Stimulated activated naive CD4-positive, alpha-beta T cell (primary cell): ENCODE measurements at places on chromosomes 16 and 17.

DNA sequence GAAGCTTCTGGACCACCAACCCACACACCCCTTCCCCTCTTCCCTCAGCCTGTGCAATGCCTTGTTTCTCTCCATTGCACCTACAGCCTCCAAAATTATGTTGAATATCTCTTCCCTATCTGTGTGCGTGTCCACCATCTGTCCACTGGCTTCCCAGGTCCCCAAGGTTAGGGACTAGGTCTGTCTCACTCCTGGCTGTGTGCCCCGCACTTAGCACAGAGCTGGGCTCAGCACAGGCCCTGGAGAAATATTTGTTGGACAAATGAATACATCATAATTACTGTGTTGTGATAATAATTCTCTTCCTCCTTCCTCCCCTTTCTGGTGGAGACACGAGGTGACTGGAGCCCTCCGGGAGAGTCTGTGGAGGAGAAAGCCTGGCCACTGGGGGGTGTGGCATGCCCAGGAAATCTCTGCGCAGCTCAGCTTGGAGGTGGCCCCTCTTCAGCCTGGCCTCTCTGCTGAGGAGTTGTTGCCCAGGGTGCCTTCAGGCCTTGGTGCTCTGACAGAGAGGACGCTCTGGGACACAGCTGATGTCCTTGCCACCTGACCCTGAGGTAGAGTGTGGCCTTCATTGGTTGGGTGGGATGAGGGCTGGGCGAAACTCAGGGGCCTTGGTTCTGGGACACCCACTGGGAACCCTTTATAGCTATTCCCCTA is 3.3 kb upstream of the BRD7 start:
- DNase-seq = no peak

GRCh38 chr16:83813823-83814658 is 6.3 kb downstream of the HSBP1 start:
- DNase-seq = no peak

GRCh38 chr16:70258065-70258464 is 6.3 kb upstream of the EXOSC6 start:
- DNase-seq = no peak

- DNase-seq = no peak
Measured at GRCh38 chr17:59506894-59507726, 58.3 kb upstream of the DHX40 start.

- DNase-seq = no peak
Measured at GRCh38 chr16:4290236-4290830, 17.5 kb upstream of the TFAP4 start.

DNA sequence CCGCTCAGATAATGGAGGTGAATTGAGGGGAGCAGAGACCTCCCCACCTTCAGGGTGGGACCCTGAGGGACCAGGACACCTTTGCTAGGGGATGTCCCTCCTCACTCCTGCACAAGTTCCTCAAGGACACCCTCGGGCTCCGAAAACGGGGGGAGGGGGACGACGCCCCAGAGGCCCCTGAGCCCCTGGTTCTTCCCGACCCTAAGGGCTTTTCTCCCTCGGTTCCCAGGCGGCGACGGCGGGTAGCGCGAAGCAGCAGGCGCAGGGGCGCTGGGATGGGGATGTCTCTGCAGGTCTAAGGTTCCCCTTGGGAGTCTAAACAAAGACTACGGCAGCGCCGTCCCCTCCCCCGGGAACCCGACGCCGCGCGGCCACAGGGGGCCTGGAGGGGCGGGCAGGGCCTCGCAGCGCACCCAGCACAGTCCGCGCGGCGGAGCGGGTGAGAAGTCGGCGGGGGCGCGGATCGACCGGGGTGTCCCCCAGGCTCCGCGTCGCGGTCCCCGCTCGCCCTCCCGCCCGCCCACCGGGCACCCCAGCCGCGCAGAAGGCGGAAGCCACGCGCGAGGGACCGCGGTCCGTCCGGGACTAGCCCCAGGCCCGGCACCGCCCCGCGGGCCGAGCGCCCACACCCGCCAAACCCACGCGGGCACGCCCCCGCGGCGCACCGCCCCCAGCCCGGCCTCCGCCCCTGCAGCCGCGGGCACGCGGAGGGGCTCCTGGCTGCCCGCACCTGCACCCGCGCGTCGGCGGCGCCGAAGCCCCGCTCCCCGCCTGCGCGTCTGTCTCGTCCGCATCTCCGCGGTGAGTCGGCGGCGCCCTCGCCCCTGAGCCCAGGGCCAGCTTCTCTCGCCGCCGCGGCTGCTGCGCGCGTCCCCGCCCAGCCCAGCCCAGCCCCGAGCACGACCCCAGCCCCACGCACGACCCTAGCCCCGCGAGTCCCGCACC is 36.7 kb upstream of the NDRG4 start:
- DNase-seq = no peak

GRCh38 chr17:68861602-68862001 is 93.6 kb downstream of the ABCA8 start:
- no peak for DNase-seq

- DNase-seq = no peak
Measured at GRCh38 chr16:63223851-63224250, 1187.6 kb upstream of the CDH8 start.

GRCh38 chr16:25509456-25509855 is 182.3 kb upstream of the HS3ST4 start:
- no peak for DNase-seq

GRCh38 chr16:1639860-1640259 is 27.7 kb downstream of the CRAMP1 start:
- no peak for DNase-seq

- no peak for DNase-seq
Measured at GRCh38 chr17:64129515-64129764, 504 bp downstream of the ERN1 start.

DNA sequence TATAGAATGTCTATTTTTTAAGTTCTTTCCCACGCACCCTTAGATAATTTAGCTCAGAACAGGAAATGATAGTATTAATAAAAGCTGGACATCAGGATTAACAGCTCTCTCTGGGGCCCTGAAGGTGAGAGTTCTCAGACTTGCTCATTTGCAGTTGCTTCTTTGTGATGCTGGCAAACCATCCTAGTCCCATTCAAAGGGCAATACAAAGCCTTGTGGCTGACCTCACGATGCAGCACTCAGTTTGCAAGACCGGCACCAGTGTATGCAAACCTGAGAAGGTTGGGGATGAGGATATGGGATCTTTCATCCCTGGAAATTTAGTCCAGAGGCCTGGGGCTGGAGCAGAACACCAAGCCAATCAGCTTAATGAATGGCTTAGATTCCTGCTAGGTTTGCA is 29.3 kb downstream of the STH start:
- DNase-seq = no peak

DNA sequence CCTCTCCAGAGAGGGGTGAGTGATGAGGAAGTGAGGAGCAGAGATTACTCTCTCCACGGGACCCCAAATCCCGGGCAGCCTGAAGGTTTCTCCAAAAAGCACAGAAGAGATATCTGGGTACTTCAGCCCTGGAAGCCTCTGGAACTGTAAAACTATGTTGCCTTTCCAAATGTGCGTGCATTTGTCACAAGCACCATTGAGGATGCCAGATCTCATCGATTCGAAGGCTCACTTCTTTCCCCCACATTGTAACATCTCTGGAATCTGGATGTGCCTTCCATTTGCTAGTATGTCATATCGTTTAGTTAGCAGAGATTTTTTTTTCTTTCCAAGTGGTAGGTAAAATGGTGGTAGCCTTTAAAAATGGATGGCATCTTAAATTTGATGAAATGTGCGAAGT is 45.8 kb downstream of the ABCC12 start:
- no peak for DNase-seq

GRCh38 chr17:62105357-62105756 is 40.3 kb upstream of the MED13 start:
- DNase-seq = no peak

- peak; percentile 30 for DNase-seq
Measured at GRCh38 chr17:42819939-42820535, 4.0 kb downstream of the BECN1 start.

DNA sequence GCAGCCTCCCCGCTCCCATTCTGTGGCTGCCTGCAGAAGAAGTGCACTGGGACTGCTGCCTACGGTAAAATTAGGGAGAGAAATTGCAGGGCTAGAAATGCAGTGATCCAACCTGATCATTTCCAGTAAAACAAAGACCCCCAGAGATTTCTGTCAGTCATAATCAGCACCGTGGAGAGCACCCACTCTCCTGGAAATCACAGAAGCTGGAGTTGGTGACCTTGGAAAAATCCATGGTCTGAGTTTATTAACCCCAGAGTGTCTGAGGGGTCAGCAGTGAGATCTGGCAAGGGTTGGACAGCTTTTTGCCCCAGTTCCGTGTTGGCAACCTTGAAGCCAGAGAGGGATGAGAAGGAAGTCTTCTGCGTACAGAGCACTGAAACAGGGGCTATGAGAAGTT is 7.8 kb downstream of the SYCE1L start:
- DNase-seq = no peak

DNA sequence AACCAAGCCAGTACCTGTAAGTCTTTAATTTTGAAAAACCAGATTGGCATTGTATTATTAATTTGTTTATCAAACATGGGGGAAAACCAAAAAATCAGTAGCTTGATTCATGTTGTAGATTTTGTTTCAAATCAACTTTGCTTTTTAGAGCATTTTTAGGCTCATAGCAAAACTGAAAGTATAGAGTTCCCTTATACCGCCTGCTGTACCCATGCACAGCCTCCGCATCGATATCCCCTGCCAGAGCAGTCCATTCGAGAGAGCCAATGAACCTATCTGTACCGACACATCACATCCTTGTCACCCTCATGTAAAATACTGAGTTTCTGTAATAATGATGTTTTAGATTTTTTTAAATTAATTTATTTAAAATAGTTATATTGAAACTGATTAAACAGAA is 16.2 kb upstream of the MRC2 start:
- no peak for DNase-seq

DNA sequence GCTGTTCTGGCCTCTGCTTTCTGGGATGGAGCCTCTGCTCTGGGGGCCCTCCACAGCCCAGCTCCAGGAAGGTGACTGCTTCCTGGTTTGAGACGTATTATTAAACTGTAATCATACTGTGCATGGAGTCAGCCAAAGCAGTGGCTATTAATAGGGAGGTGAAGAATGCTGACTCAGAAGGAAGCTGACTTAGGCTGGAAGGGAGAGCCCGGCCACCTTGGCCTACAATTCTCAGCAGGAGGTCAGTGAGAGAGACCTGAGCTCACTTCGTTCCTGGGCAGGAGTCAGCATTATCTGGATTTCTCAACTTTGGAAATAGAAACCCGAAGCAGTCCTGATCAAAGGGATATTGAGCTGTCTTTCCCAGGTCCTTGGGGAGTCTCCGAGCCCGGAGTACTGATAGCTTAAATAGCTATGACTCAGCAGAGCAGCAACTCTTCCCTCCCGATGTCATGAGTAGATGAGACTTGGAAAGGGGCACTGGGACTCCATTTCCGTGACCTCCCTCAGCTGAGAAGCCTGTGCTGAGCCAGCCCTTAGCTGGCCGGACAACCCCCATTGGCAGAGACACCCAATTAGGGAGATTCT is 91.8 kb downstream of the YPEL2 start:
- no peak for DNase-seq
